Activated CD4-positive, CD25-positive, alpha-beta regulatory T cell treated with anti-CD3 and anti-CD28 coated beads, Interleukin-2, amount 50 U/mL, for 16 hours (primary cell): ENCODE measurements at places on chromosomes 3 and 15.

GRCh38 chr3:72380711-72381493 is 467.3 kb downstream of the SHQ1 start:
- DNase-seq, result no peak

DNA sequence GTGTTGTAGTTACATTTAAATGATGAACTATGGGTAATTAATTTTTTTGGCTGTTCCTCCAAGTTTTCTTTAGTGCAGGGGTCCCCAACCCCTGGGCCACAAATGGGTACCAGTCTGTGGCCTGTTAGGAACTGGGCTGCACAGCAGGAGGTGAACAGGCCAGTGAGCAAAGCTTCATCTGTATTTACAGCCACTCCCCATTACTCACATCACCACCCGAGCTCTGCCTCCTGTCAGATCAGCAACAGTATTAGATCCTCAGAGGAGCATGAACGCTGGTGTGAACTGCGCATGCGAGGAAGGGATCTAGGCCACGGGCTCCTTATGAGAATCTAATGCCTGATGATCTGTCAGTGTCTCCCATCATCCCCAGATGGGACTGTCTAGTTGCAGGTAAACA is 75.9 kb upstream of the RPL35A start:
- no peak for DNase-seq

- no peak for DNase-seq
These were observed 25.3 kb downstream of the TRA2B start for GRCh38 chr3:185912512-185912911.

GRCh38 chr3:119585208-119585607 is 5.9 kb downstream of the ADPRH start:
- DNase-seq, result no peak

GRCh38 chr3:113051302-113051711 is 60.5 kb downstream of the GTPBP8 start:
- DNase-seq, result peak; percentile 78

GRCh38 chr3:60323651-60324050 is 927.6 kb downstream of the FHIT start:
- DNase-seq, result no peak

- no peak for DNase-seq
These were observed 93.4 kb downstream of the FNDC3B start for GRCh38 chr3:172132721-172133311.

- no peak for DNase-seq
These were observed 476 bp downstream of the IP6K2 start for GRCh38 chr3:48716508-48716981.

DNA sequence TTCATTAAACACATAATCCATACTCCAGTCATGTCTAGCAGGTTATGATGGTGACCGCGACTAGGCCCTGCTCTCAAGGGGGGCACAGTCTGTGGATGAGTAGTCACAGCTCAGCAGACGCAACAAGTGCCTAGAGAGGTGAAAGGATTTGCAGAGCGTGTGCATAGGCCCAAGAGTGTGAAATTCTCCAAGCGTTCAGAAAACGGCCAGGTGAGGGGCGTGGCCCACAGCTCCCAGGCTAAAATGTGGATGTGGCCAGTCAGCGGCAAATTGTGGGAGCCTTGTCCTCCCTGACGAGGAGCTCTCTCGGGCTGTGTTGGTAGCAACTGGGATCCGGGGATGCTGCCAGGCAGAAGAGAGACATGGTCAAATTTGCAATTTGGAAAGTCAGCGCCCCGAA is 46.4 kb upstream of the TSEN2 start:
- no peak for DNase-seq
